ENCODE measurements at places on chromosomes 3 and 15.

- no peak for DNase-seq
Measured at GRCh38 chr15:25374143-25374542, 64.7 kb downstream of the UBE3A start.

GRCh38 chr3:46845397-46845859, 17.8 kb downstream of the MYL3 start:
- no peak for DNase-seq

GRCh38 chr3:108338901-108339545, 42.7 kb downstream of the HHLA2 start:
- no peak for DNase-seq

DNA sequence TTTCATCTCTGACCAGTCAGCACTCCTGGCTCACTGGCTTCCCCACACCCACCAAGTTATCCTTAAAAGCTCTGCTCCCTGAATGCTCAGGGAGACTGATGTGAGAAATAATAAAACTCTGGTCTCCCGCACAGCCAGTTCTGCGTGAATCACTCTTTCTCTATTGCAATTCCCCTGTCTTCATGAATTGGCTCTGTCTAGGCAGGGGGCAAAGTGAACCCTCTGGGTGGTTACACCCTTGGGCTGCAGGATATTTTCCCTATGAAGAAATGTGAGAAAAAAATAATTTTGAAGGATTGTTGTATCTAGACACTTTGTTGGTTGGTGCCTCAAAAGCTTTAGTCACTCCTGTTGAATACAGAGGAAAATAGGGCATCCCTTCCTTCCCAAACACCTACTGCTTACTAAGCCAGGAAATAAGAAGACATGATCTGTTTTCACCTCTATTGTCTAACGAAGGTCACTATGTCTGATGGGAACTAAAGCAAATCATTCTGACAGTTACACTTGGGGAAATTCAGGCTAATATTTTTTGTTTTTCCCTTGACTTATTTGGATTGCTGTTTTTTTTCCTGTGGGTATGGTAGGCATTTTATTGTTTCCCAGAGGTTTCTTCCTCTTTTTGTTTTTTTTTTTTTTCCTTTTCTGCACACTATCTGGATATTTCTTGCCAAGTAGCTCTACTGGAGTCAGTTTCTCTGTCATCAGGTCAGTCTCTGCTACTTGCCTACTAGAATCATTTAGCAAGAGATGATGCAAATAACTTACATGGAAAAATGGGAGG, 15.3 kb upstream of the TNFSF10 start:
- DNase-seq = no peak

- no peak for DNase-seq
Measured at GRCh38 chr15:87817553-87817952, 439.0 kb downstream of the NTRK3 start.

DNA sequence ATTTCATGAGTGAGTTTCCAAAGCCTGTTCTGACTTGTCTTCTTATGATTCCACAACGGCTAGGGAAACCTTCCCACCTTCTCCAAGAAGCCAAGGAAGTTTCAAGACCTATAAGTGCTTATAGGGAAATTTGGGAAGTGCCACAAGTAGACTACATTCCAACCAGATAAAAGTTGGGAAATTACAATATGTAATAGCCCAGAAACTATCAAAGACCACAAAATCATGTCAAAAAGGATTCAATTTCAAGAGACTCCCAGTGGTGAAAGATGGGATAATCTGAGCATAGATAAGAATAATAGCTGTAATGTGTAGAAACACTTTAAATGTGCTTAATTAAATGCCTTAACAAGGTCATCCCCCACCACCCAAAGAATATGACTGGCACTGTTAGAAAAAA, 169.2 kb upstream of the SLC2A2 start:
- DNase-seq = no peak

- no peak for DNase-seq
Measured at GRCh38 chr3:58143417-58144055, 67.2 kb downstream of the DNASE1L3 start.

GRCh38 chr3:70857916-70858315, 545.5 kb upstream of the MDFIC2 start:
- DNase-seq = no peak

- DNase-seq = no peak
Measured at GRCh38 chr15:54580643-54581042, 602.4 kb downstream of the UNC13C start.

GRCh38 chr3:160200353-160200752, 24.9 kb upstream of the C3orf80 start:
- no peak for DNase-seq

DNA sequence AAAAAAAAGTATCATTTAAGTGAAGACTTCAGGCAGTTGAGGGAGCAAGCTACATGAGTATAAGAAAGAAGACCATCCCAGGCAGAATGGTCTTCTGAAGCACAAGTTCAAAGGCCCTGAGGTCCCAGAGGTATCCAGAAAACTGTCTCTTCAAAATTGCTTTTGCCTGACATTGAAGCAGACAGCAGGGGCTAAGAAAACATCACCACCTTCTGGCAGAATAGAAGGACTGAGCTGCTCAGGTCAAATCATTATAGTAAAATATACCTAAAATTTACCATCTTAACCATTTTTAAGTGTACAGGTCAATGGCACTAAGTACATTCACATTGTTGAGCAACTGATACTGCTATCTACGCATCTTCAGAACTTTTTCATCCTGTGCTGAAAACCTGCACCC, 16.4 kb downstream of the GPR160 start:
- DNase-seq = peak; percentile 43

DNA sequence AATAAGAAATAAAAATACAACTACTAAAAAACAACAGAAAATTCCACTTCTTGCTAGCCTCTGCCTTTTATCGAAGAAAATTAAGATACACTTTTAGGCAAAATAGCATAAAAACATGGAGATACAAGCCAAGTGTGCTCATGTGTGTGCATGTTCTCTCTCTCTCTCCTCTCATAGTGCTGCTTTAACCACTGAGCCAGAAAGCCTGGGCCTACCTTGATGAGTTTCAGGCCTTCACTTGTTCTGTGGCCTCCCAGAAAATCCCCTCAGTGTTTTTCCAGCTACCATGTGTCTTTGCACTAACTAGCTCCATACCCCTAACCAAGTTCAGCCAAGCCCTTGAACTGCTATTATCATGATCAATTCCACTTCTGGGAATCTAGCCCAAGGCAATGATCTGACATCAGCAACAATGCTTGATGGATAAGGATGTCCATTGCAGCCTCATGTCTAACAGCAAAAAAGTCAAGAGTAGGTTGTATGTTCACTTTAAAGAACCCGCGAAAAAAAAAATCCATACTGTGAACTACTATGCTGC, 18.1 kb downstream of the CYP11A1 start:
- no peak for DNase-seq

- DNase-seq = no peak
Measured at GRCh38 chr15:90959894-90960293, 5.2 kb downstream of the RCCD1 start.

- peak; percentile 16 for DNase-seq
Measured at GRCh38 chr15:51731549-51732267, 5.7 kb downstream of the LYSMD2 start.

DNA sequence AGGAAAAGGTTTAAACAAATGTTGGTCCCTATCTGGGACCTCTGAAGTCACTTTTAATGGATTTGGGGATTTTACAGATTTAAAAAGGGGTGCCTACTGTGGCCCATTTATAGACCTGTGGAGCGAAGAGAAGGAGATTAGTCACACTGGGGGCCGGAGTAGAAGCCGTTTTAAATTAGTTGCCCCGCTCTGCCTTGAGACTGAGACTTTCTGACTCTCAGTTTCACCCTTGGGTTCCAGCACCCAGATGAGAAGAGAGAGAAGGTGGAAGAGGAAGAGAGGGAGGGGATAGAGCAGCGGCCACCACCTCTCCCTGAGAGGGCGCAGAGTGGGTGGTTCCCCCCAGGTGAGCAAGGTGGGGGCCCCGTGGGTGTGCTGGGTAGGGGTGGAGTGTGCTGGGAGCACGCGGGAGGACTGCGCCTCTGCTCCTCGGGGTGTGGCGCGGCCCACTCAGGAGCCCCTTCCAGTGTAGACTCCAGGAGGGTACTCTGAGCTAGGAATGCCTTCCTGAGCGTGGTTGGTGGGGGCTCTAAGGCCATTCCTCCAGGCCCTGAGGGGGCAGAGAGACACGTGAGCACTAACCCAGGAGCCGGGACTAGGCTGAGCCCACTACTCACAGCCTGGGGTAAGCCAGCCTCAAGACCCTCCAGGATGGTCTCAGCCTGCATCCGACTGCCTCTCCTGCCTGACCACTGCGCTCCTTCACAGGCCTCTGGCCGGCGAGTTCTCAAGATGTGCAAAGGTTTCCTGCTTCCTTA, 32.6 kb upstream of the RAB6B start:
- no peak for DNase-seq

GRCh38 chr15:62732078-62732477, 310.5 kb upstream of the TPM1 start:
- no peak for DNase-seq

- DNase-seq = no peak
Measured at GRCh38 chr3:9553948-9554513, 409 bp upstream of the LHFPL4 start.

DNA sequence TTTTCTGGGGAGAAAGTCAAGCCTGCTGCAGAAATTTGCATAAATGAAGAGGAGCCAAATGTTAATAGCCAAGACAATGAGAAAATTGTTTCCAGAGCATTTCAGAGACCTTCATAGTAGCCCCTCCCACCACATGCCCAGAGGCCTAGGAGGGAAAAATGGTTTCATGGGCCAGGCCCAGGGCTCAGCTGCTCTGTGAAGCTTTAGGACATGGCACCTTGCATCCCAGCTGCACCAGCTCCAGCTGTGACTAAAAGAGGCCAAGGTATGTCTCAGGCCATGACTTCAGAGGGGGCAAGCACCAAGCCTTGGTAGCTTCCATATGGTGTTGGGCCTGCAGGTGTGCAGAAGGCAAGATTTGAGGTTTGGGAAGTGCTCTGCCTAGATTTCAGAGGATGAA, 258.8 kb upstream of the SATB1 start:
- DNase-seq = no peak

DNA sequence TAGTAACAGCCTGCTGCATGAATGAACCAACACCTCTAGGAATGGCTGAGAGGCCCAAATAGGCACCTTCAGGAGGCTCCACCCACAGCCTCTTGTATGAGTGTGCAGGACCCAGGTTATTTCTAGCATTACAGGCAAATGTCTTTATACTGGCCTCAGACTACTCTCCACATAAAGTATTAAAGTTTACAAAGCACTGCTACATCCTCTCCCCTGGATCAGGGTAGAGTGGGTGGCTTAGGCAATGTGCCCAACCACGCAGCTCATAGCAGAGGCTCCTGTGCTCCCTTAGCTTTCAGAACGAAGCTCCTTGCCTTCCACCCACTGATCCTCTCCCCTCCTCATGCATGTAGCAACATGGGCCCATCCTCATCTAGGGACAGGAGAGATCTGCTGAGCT, 16.3 kb downstream of the TMEM43 start:
- no peak for DNase-seq

DNA sequence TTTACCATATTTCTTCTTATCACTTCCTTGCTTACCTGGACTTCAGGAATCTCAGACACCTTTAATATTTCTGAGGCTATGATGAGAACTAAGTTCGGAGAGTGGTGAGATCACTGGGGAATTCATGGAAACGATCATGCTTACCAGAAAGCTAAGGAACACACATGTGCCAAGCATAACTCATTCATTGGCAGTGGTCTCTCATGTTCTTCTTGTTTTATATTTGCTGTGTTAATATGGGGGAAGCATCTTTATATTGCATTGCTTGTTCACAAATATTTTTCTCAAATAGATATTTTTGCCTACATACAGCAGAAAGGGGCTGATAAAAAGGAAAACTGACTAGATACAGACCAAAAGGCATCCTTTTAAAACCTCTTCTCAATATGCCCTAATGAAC, 55.8 kb downstream of the COL6A6 start:
- DNase-seq = no peak

DNA sequence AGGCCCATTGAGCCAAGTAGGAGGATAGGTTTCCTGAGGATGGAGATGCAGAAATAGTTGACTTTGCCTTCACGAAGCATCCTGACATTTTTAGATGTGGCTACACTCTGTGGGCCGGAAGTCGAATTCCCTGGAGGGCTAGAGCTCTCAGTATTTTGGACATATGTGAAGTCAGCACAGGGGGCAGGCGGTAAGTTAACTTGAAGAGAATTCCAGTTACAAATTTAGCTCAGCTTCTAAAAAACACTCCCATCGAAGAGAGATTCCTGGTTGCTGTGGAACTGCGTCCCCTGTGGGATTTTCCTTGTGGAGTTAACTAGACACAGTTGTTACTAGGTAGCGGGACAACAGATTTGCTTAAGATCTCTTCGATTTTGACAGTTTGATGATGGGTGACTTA, 161.9 kb upstream of the RGMA start:
- no peak for DNase-seq

DNA sequence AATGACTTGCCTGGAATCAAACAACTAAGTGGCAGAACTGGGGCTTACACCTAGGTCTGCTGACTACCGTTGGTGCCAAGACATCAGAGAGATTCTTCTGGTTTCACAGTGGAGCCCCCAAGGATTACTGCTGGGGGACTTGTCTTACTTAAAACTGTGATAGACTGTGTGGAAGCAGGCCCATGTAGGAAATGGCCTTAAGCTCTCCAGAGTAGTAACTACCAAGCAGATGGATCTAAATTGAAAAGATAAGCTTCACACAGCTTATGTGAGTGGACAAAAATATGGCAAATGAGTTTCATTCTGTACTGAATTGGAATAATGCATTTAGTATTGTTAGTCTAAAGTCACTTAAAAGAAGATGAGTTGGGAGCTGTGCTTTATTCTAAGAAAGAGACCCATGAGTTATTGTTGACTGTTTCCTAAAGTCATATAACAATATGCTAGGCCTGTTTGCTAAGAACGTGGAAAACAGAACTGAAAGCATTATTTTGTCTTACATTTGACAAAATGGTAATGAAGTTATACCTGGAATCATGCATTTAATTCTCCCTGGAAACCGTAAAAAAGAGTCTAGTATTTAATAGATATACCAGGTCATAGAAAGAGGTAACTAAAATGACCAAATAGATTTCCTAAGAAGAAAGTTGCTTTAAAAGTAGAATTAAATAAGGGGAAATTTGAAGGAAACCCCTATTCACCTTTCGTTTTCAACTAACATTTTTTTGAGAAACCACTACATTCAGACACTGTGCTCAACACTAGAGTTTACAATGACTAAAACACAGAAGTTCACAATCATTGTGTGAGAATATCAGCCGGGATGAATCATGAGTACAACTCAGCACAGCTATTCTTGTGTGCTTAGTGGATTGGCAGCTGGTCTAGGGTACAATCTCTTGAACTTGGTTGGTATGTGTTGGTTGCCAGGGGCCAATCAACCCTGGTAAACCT, 13.0 kb upstream of the MAPK6 start:
- no peak for DNase-seq

- DNase-seq = no peak
Measured at GRCh38 chr3:123657568-123657967, 72.7 kb upstream of the HACD2 start.

GRCh38 chr3:123244128-123244527, 42.4 kb downstream of the SEC22A start:
- peak; percentile 11 for DNase-seq

Data from CD4-positive, alpha-beta T cell (primary cell).